ENCODE measurements at places on chromosomes 7 and 10.
A peak's percentile ranks its signal among the peaks of the same experiment; 100 is the strongest.

DNA sequence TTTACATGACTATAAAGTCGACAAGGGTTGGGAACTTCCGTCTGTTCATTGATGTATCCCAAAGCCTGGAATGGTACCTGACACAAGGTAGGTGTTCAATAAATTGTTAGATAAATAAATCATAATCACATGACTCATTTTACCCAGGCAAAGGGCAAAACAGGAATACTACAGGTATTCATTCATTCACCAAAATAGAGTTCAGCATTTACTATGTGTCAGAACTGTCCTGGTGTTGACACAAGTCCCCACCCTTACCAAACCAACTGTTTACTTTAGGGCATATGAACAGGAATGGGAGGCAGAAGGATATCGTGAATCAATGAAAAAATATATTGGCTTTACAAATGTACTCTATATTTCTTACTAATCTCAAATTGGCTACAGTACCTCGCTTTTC, 666 bp upstream of the YAE1 start:
- peak overlapping the region; percentile 62 for H3K27ac ChIP-seq
- H3K4me1 ChIP-seq = peaks cover 4% of the 10 kb centered on the region
- no peak for DNase-seq
- peak overlapping the region; percentile 87 for H3K4me3 ChIP-seq
- H3K27me3 ChIP-seq = no peaks in the 10 kb centered on the region

- H3K27ac ChIP-seq = peak overlapping the region; percentile 71
- H3K27me3 ChIP-seq = no peaks in the 10 kb centered on the region
- DNase-seq = peak; percentile 96
- H3K4me1 ChIP-seq = no peaks in the 10 kb centered on the region
- H3K36me3 ChIP-seq = no peaks in the 10 kb centered on the region
Observed at GRCh38 chr10:5446390-5446926, 34.1 kb downstream of the NET1 start.

DNA sequence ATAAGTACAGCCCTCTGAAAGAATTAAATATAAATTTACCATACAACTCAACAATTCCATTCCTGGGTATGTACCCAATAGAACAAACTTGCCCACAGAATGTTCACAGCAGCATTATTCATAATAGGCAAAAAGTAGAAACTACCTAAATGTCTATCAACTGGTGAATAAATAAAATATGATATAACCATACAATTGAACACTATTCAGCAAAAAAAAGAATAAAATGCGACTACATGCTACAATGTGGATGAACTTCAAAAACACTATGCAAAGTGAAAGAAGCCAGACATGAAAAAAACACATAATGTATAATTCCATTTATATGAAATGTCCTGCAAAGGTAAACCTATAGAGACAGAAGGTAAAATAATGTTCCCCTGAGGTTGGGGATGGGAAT, 2.0 kb upstream of the CPN1 start:
- DNase-seq = no peak
- H3K36me3 ChIP-seq = no peaks in the 10 kb centered on the region
- H3K27me3 ChIP-seq = no peaks in the 10 kb centered on the region
- H3K4me3 ChIP-seq = no peak overlapping the region
- H3K27ac ChIP-seq = no peak overlapping the region
- no peaks in the 10 kb centered on the region for H3K4me1 ChIP-seq

- no peak overlapping the region for H3K27ac ChIP-seq
- no peak for DNase-seq
- no peaks in the 10 kb centered on the region for H3K4me1 ChIP-seq
- H3K36me3 ChIP-seq = no peaks in the 10 kb centered on the region
- no peak overlapping the region for H3K4me3 ChIP-seq
- H3K27me3 ChIP-seq = no peaks in the 10 kb centered on the region
Observed at GRCh38 chr10:78082636-78083035, 49.0 kb downstream of the RPS24 start.

GRCh38 chr10:83765731-83766130, 373.6 kb upstream of the GHITM start:
- no peak overlapping the region for H3K4me3 ChIP-seq
- no peaks in the 10 kb centered on the region for H3K36me3 ChIP-seq
- no peak overlapping the region for H3K27ac ChIP-seq
- no peaks in the 10 kb centered on the region for H3K4me1 ChIP-seq
- H3K27me3 ChIP-seq = no peaks in the 10 kb centered on the region

- no peak for DNase-seq
- peak overlapping the region; percentile 73 for H3K4me3 ChIP-seq
- no peaks in the 10 kb centered on the region for H3K27me3 ChIP-seq
- H3K36me3 ChIP-seq = no peaks in the 10 kb centered on the region
- peak overlapping the region; percentile 96 for H3K27ac ChIP-seq
Observed at GRCh38 chr10:17200001-17200911, 1.2 kb downstream of the TRDMT1 start.

- H3K4me3 ChIP-seq = no peak overlapping the region
- H3K4me1 ChIP-seq = no peaks in the 10 kb centered on the region
- no peaks in the 10 kb centered on the region for H3K36me3 ChIP-seq
- no peak for DNase-seq
- no peak overlapping the region for H3K27ac ChIP-seq
Observed at GRCh38 chr10:22410846-22411245, 65.5 kb downstream of the SPAG6 start.

DNA sequence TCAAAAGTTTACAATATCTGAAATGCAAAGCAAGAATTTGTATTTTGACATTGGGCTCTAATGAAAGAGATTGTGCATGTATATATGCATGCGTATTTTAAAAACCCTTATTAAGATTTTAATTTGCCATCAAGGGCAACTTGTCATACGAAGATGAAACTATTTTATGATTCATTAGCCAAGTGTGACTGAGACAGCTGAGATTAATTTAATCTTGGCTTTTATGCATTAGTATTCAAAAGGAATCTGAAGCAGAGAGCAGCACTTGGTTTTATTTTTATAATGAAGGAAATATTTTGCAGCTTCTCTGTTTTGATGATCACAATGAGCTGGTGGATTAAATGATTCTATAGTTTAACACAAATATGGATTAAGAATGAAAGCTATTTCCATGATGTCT, 45.9 kb upstream of the AKR1E2 start:
- no peak for DNase-seq
- H3K4me1 ChIP-seq = no peaks in the 10 kb centered on the region
- no peak overlapping the region for H3K4me3 ChIP-seq

Data from ascending aorta (tissue), 2 donors.